Regular cardiac myocyte (primary cell): ENCODE measurements at places on chromosomes 12 and 14. TPM values are rescaled to one million over a fixed set of nuclear protein-coding genes. Genes with fewer than 3 reads are reported as not detected.

The BCL2L2 gene
- 18.3 and 18.4 TPM in 2 replicates for total RNA-seq

The COL2A1 gene
- total RNA-seq: under 0.01 TPM in 2 replicates

The CLBA1 gene
- total RNA-seq: 4.6 and 8.5 TPM in 2 replicates

The ACVR1B gene
- 11.8 and 12.3 TPM in 2 replicates for total RNA-seq

The PRKD1 gene
- 5.6 and 21.7 TPM in 2 replicates for total RNA-seq

The CACNA1C gene
- 2.3 and 5.9 TPM in 2 replicates for total RNA-seq

The OAS2 gene
- 2.3 and 3.1 TPM in 2 replicates for total RNA-seq

The GNB3 gene
- total RNA-seq: 1.4 and 2.5 TPM in 2 replicates

The SLC7A7 gene
- total RNA-seq: 18.2 and 21.4 TPM in 2 replicates

The MYF6 gene
- not detected in 2 replicates for total RNA-seq

The ST8SIA1 gene
- total RNA-seq: under 0.01 and 0.28 TPM in 2 replicates

The WDR89 gene
- total RNA-seq: 16.9 and 18.6 TPM in 2 replicates

The CCDC38 gene
- under 0.01 TPM in 2 replicates for total RNA-seq

The SLC5A8 gene
- total RNA-seq: under 0.01 TPM in 1 of 2 replicates, not detected in the other

The SMOC1 gene
- total RNA-seq: under 0.01 and 0.85 TPM in 2 replicates

The KRT82 gene
- not detected in 2 replicates for total RNA-seq

The RFX4 gene
- not detected in 2 replicates for total RNA-seq

The PRB2 gene
- not detected in 2 replicates for total RNA-seq

The IGF1 gene
- total RNA-seq: under 0.01 and 0.56 TPM in 2 replicates

The OVCH1 gene
- under 0.01 and 0.28 TPM in 2 replicates for total RNA-seq

The FAM181A gene
- total RNA-seq: not detected in 2 replicates

The RTL1 gene
- total RNA-seq: not detected in 2 replicates

The TAS2R31 gene
- 2.5 and 5.6 TPM in 2 replicates for total RNA-seq

The PRH2 gene
- 0.19 TPM in 1 of 2 replicates, not detected in the other for total RNA-seq

The IL22 gene
- not detected in 2 replicates for total RNA-seq

The GPR162 gene
- 0.96 and 2.5 TPM in 2 replicates for total RNA-seq

The CCDC197 gene
- total RNA-seq: not detected in 2 replicates

The TUBA1C gene
- 261 and 1,440 TPM in 2 replicates for total RNA-seq

The TEP1 gene
- 14.2 and 18.9 TPM in 2 replicates for total RNA-seq

The ANGEL1 gene
- total RNA-seq: 5.4 and 9.3 TPM in 2 replicates

The CMTM5 gene
- 0.28 and 0.58 TPM in 2 replicates for total RNA-seq

The IFNG-AS1 gene
- total RNA-seq: not detected in 2 replicates

The KRT79 gene
- total RNA-seq: under 0.01 TPM in 1 of 2 replicates, not detected in the other

The OR4E2 gene
- total RNA-seq: not detected in 2 replicates

The KRT77 gene
- not detected in 2 replicates for total RNA-seq
